ENCODE measurements at places on chromosomes 7 and 10.
A peak's percentile ranks its signal among the peaks of the same experiment; 100 is the strongest.

DNA sequence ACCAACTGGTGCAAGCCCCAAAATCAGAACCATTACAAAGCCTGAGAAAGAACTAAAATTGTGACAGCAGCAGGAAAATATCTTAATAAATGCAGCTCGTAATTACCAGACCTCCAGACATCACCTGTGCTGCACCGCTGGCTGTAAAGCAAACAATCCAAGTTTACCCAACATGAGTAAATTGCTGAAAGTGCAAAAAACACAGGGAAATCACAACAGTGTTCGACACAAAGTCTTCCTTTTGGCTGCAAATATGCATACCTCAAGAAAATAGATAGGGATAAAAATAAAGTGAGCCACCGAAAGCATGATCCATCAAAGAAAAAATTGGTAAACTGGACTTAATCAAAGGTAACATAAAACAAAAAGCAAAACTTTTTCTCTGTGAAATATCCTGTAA, 101.7 kb downstream of the SLC16A9 start:
- DNase-seq, result no peak

GRCh38 chr10:22853906-22854447, 73.9 kb upstream of the ARMC3 start:
- DNase-seq, result no peak

DNA sequence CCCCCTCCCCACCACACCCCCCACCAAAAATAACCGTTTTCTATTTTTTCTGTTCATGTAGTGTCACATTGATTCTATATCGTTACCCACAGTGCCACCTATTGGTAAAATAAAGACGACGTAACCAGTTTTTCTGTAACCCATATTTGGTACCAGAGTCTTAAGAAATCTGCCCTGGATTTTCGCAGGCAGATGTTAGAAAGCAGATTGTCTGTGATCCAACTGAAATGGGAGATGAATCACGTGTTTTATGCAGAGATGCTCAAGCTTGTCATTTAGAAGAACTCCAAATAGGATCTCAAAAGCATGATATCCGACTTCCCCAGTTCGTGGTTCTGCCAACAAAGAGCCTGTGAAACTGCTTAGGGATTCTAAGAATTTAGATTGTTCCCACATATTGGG, 261.1 kb upstream of the CSTF2T start:
- no peak for DNase-seq

DNA sequence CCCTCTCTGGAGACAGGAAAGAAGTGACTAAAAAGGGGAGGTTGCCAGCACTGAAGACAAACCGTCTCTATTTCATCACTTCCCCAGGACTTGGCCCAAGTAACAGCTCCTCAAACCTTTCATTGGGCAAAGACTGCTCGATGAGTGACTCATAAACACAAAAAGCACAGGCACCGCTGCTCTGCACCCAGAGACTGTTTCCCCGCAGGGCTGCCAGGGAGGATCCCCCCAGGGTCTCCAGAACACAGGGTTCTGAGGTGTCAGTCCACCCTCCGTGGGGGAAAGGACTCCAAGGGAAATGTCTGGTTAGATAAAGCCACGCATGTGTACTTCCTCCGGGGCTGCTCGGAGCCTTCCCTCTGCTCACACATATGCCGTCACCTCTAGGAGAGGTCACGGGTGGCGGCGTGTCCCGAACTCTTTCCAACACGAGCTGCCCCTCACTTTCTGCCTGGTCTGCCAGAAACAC, 59.9 kb downstream of the INSIG1 start:
- no peak for DNase-seq

- no peak for DNase-seq
Measured at GRCh38 chr10:61096056-61096455, 152.1 kb upstream of the RHOBTB1 start.

DNA sequence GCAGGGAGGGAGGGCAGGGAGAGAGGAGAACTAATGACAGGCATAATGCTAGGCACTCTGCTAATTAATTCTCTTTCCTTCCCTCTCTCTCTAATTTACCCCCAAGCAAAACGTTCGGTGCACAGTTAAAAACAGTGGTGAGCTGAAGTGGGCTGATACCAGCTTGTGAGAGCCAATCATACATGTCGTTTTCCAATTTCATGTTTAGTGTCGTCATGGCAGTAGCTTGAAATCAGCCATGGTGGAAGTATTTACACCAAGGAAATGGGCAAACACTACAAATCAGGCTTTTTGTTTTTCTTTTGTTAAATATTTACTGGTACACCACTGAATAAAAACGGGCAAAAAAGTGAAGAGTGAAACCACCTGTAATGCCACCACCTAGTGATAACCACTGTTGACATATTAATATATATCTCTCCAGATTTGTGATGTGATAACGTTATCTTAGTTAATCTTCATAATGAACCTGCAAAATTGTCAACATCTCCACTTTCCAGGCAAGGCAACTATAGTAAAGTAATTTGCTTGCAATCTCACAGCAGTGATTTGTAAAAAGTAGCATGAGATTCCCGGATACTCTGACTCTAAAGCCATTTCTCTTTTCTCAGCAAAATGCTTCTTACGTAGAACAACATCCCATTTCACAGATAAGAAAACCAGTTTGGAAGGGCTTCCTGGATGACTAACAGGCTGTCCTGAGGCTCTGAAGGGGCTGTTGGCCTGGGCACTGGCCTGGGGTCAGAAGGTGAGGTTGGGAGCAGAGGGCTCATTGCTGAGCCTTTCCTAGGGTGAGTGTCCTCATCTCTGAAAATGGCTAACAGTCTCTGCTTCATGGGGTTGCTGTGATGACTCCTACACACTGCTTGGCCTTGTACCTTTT, 83.7 kb downstream of the ATXN7L1 start:
- DNase-seq, result no peak

GRCh38 chr10:132387764-132388210, 9.2 kb upstream of the PWWP2B start:
- DNase-seq, result peak; percentile 90

DNA sequence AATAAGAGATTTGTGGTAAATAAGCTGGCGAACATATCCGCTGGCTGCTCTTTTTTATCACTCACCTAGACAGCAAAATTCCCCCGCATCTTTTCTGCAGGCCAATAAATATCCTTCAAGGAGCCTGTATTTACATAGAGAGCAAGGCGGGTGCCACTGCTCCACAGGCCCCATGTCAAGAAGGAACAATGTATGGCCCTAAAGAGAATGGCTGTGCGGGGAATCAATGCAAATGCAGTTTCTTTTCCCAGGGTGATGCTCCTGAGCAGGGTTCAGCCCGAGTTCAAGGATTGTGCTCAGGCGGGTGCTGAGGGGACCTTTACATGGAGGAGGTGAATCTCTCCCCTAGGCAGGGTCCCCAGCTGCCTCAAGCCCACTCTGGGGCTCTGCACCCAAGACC, 494.2 kb upstream of the ZMIZ1 start:
- DNase-seq, result no peak

GRCh38 chr10:79585870-79586527, 24.7 kb upstream of the SFTPA1 start:
- no peak for DNase-seq

- no peak for DNase-seq
Measured at GRCh38 chr7:157633465-157634185, 296.8 kb downstream of the DNAJB6 start.

DNA sequence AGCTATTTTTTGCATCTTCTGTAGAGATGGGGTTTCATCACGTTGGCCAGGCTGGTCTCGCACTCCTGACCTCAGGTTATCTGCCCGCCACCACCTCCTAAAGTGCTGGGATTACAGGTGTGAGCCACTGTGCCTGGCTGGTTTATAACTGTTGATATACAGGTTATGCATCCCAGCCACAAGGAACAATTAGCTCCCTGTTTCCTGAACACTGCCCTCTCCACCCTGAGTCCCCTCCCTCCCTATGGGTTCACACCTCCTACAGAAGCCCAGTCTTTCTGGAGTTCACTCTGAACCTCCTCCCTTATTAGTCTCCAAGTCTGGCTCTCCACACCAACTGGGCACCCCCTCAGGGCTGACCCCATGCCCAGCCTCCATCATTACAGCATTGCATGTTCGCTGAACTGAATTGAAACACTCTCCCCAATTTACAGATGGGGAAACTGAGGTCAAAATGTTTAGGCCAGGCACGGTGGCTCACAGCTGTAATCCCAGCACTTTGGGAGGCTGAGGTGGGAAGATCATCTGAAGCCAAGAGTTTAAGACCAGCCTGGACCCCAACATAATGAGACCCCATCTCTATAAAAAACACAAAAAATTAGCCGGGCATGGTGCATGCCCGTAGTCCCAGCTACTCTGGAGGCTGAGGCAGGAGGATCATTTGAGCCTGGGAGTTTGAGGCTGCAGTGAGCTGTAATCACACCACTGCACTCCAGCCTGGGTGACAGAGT, 1.7 kb upstream of the CLIP2 start:
- no peak for DNase-seq

DNA sequence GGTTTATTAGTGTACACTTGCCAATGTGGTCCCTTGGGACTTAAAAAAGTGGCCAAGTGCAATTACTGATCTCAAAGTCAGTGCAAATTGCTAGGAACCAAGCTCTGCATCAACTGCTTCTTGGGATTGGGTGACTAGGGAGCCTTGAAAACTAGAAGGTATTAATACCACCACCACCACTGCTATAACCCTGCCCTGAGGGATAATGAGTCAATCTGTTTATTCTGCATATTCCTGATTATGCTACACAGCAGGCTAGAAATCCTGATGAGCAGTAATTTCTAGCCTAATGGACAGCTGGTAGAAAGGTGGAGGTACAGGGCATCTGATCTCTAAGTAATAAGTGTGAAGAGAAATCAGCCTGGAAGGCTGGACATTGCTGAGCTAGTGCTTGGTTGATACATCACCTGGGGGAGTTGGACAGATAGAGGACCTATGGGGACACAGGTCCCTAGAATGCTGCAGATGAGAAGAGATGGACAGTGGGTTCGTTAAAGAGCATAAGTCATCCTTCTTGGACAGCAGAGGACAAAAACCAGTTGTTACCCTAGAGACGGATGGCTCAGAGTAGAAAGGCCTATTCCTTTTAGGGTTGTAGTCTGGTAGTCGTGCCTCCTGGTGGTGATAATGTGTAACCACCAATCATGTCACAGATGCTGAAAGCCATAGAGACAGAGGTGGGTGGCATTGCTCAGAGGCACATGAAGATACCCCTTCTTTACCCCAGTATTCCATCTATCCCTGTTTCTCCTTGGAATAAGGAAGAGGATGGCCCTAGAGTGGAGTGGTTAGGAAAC, 554.8 kb downstream of the SORCS1 start:
- no peak for DNase-seq

- no peak for DNase-seq
Measured at GRCh38 chr10:35442592-35442991, 106.3 kb downstream of the CCNY start.

GRCh38 chr7:26179422-26179821, 21.1 kb downstream of the HNRNPA2B1 start:
- no peak for DNase-seq

DNA sequence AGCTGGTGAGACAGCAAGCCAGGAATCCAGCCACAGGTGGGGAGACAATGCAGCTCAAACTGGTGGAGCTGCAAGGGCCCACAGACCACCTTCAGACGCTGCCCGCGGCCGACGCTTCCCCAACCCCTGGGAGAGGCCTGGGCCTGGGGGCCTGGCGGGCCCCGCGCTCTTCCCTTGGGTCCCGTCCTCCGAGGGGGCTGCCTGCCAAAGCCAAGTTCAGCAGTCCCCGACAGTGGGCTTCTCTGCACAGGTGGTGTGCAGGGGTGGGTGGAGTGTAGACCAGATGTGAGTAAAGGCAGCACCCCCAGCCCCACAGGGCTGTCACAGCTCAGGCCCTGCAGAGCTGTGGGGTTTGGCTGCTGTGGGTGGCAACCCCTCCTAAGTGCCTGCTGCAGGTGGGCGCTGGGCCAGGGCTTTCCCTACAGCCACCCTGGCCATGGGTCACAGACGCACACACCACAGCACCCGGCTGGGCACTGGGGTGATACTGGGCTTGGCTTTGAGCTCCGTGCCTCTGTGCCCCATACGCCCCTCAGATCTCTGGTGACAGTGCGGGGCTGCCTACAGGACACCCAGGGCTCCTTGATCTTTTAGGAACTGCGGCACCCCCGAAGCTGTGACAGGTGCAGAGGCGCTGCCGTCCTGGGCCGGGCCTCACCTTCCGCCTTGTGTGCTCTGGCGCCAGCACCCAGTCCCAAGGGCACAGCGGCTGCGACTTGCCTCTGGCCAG, 20.5 kb downstream of the BNIP3 start:
- DNase-seq, result peak; percentile 62

DNA sequence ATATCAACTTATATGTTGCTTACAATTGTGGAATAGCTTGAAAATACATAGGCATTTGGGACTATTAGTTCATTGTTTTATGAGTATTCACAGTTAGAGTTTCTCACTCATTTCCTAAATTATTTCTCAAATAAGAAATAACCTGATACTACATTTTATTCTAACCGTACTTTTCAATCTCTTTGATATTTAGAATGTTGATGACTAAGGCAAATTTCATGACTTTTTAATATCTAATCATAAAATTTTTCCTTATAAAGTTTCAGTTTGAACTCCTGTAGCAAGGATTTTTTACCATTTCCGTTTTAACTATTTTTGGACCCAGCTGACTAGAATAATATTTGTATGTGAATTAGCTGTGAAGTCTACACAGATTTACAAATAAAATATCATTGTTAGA, 41.3 kb upstream of the GNAI1 start:
- DNase-seq, result no peak

DNA sequence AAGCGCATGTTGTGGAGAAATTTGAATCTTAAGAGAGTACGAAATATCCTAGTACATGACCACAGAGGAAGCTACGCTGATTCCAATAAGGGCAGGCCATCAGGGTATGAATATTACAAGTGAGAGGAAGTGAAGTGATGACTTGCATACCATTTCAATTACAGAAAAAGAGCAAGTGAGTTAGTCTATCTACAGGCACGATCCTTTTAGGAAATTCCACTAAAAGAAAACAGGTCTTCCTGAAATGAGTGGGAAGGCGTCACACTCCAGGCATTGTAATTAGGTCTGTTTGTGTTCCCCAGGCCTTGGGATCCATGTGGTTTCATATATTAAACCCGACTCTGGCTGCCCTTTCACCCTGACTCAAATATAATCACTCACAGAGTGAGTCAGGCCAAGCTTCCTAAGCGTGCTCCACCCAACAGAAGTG, 152.5 kb downstream of the SEMA3A start:
- DNase-seq, result no peak

GRCh38 chr7:101248276-101248675, 3.4 kb upstream of the FIS1 start:
- no peak for DNase-seq

Data from activated effector memory CD4-positive, alpha-beta T cell treated with anti-CD3 and anti-CD28 coated beads, Interleukin-2, amount 50 U/mL, for 16 hours (primary cell).